ENCODE measurements at places on chromosomes 5 and 9.

GRCh38 chr5:2711446-2712425, 39.7 kb downstream of the IRX2 start:
- DNase-seq: no peak

DNA sequence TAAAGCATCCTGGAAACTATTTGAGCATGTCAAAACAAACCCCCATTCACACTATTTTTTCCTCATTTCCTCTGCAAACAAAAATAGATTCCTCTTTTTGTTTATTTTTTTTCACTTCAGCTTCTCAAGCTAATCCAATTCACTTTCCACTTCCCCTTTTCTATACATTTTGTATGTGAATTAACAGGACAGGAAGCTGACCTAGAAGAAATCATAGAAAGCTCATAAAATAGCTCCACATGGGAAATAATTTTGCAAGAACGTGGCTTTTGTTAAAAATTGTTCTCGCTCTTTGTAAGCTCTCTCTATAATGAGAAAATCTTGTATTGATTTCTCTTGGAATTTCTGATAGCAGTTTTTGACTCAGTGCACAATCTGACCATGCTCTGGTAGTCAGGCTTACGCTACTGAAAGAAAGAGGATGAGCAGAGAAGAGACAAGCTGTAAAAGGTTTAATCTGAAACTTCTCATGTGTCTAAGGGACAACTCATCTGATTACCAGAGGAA, 215.8 kb downstream of the ADAMTS12 start:
- DNase-seq: no peak

- no peak for DNase-seq
Observed at GRCh38 chr5:135030123-135030955, 3.7 kb downstream of the PITX1 start.

DNA sequence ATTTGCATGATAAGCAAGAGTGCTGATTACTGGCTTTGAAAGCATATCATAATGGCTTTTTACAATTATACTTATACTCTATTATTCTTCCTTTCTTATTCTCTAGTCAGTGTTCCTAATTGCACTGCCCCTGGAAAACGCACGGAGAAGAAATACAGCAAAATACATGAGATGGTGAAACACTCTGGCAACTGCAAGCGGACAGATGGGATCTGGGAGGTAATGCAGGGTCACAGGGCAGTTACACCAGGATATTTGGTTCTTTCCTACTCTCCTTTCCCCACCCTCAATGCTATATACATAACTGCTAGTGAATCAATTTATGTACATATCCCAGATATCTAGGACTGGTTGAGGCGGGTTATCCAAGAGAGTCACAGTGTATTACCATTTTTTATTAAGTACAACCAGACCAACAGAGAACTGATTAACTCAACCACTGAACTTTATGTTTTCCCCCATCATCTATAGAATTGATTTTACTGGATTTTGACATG, 423.7 kb downstream of the ZSWIM6 start:
- no peak for DNase-seq

DNA sequence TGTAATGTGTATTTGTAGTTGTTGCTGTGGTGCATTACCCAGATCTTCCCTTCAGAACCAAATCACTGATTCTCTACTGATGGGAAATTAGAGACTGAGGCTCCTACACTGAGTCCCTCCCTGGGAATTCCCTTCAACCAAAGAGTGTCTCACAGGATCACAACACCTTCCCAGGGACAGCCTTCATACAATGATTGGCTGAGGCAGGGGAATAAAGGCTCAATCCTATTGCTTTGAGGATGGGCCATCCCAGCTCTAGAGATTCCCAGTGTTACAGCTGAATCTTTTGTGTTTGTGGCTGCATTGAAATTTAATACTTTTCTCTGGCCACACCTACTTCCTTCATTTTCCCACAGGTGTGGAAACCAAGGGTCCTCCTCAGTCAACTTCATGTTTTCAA, 96.4 kb upstream of the ELL2 start:
- DNase-seq: no peak

- DNase-seq: no peak
Observed at GRCh38 chr5:35810601-35811000, 46.1 kb upstream of the IL7R start.

DNA sequence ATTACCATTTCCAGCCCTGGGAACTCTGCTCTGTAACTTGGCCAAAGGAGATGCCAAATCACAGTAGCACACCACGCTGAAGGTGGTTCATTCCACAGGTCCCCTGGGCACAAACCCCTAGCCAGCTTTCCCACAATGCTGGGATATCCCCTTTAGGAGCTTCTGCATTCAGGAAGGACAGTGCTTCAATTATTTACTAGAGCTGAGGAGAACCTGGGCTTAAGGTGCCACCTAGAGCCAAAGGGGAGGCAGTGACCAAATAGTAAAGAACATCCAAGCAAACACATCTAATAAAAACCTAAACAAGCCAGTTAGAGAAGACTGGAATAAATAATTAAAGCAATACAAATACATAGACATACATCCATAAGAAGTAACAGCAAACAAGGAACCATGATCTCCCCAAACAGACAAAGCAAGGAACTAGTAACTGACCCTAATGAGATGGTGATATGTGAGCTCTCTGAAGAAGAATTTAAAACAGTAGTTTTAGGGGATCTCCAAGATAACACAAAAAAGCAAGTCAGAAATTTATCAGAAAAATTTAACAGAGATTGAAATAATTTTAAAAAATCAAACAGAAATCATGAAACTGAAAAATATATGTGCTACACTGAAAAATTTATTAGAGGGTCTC, 14.6 kb downstream of the KIF4B start:
- DNase-seq: no peak

- DNase-seq: no peak
Observed at GRCh38 chr9:130262771-130263170, 2.8 kb upstream of the HMCN2 start.

DNA sequence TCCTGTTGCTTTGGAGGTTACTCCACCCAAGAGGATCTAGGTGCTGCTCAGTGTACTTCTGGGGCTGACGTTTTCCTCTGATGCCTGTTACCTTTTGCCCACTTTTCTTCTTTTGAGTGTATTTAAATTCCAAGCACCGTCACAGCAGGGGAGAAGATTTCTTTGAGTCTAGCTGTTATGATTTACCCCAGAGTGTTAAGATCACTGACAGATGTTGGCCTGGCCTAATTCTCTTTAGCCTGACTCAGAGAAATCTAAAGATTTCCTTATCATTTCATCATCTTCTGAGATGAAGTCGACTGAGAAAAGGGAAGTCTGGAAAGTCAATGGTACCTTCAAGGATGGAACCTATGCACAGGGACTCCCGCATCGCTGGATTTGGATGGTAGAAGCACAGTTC, 191.5 kb downstream of the FBXL7 start:
- DNase-seq: no peak
